ENCODE measurements at places on chromosomes 5 and 9. TPM values are rescaled to one million over a fixed set of nuclear protein-coding genes. Genes with fewer than 3 reads are reported as not detected.

- no peak for DNase-seq
Observed at GRCh38 chr9:127124792-127125191, 2.4 kb upstream of the ANGPTL2 start.

DNA sequence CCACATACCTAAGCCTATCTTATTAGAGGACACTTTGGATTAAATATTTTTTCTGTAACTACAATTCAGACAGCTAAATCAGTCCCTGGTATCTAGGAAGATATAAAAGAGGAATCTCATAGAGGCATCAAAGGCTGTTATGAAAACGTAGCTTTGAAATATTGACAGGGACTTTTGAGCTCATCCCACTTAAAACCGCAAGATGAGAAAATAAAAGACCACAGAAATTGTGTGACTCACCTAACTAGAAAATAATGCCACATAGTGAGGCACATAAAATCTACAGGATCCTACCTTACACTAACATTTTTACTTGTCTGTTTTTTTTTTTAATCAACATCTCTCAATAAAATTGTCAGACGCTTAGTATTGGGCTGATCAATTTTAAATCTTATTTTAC lies 686.5 kb upstream of the COX7C start:
- DNase-seq = no peak

The SLC36A2 gene
- total RNA-seq = not detected

- DNase-seq = no peak
Observed at GRCh38 chr5:180950291-180950949, 38.2 kb upstream of the BTNL3 start.

The GPR150 gene
- 0.87 TPM for total RNA-seq

The OBP2B gene
- total RNA-seq = not detected

DNA sequence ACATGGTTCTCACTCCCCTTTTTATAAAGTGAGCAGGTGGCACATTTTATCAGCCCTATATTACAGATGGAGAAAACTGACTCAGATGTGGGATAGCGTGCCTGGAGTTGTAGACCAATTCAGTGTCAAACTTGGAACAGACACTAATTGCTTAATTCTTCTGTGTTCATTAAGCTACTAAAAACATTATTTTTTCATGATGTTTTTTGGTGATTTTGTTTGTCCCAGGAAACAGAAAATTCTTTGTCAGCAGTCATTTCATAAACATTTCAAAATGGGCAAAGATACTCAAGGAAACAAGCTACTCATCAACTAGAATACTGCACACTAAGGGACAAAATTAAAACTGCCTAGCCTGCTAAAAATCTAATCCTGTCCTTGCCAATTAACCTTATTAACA lies 2.2 kb downstream of the ABHD17B start:
- DNase-seq = no peak

The FBP1 gene
- total RNA-seq = 0.40 TPM
